ENCODE measurements at places on chromosomes 2 and 18. TPM values are rescaled to one million over a fixed set of nuclear protein-coding genes. Genes with fewer than 3 reads are reported as not detected.

TRIP12 gene
- 274 TPM for total RNA-seq

MOGAT1 gene
- not detected for total RNA-seq

DYSF gene
- 19.0 TPM for total RNA-seq

DNAH6 gene
- total RNA-seq = 1.4 TPM

MPV17 gene
- 46.2 TPM for total RNA-seq

CD8B2 gene
- 0.37 TPM for total RNA-seq

NEU4 gene
- total RNA-seq = 0.21 TPM

CRACDL gene
- 2.4 TPM for total RNA-seq

RNF152 gene
- total RNA-seq = 44.4 TPM

HOXD8 gene
- total RNA-seq = 12.3 TPM

ANKRD12 gene
- 65.9 TPM for total RNA-seq

RGPD4 gene
- 0.05 TPM for total RNA-seq

ABCB11 gene
- total RNA-seq = 0.11 TPM

KCNF1 gene
- 0.32 TPM for total RNA-seq

PID1 gene
- 63.9 TPM for total RNA-seq

UGT1A4 gene
- 1.1 TPM for total RNA-seq

IL36G gene
- total RNA-seq = not detected

DCC gene
- 2.0 TPM for total RNA-seq

CDH20 gene
- total RNA-seq = 1.1 TPM

ITPRIPL1 gene
- total RNA-seq = 3.3 TPM

SEPTIN2 gene
- total RNA-seq = 677 TPM

PIEZO2 gene
- total RNA-seq = 78.1 TPM

FLACC1 gene
- total RNA-seq = 1.3 TPM

LRATD1 gene
- total RNA-seq = 15.4 TPM

WNT6 gene
- 0.16 TPM for total RNA-seq

ABCG8 gene
- total RNA-seq = not detected

All from urinary bladder (tissue), 4 donors.